Brain (organoid and tissue), 16 donors: ENCODE measurements at places on chromosomes 2 and 18. TPM values are rescaled to one million over a fixed set of nuclear protein-coding genes. Genes with fewer than 3 reads are reported as not detected.

Gene LRATD1
- 16.4 TPM for polyA plus RNA-seq

Gene C2orf78
- not detected for polyA plus RNA-seq

Gene TLX2
- polyA plus RNA-seq = 0.20 TPM

Gene KYNU
- 0.15 TPM for polyA plus RNA-seq

Gene DNAJC10
- polyA plus RNA-seq = 19.9 TPM
